Mesothelial cell of epicardium (in vitro differentiated cells): ENCODE measurements at places on chromosomes 3 and 15. TPM values are rescaled to one million over a fixed set of nuclear protein-coding genes. Genes with fewer than 3 reads are reported as not detected.

- DNase-seq = no peak
These were observed 193.3 kb upstream of the CTDSPL start for GRCh38 chr3:37668431-37668817.

DNA sequence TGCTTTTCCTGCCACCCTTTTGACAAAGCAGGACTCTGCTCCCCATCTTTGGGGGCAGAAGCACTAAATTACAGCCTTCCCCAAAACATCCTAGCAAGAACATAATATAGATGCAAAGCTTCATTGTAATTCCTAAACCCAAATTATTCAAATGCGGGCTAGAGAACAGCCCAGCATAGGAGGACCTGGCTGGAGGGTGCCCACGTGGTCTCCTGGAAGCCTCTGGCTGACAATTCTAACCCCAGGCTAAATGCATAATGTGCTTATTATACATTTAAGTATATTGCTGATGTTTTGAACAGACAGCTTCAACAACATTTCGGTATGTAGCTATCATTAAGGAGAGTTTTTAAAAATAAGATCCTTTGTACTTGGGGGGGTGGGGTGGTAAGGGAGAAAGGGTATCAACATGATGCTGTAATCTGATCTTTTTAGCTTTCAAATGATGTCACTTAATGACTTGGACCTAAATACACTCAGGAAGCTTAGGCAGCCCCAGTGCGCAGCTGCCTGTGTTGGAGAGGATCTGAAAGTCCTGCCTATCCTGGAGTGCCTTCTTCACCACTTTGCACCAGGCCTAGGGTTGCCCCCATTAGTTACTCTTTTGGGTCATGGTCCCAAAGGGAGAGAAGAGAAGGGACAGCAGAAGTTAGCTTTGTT, 57.2 kb upstream of the USP3 start:
- no peak for DNase-seq

DNA sequence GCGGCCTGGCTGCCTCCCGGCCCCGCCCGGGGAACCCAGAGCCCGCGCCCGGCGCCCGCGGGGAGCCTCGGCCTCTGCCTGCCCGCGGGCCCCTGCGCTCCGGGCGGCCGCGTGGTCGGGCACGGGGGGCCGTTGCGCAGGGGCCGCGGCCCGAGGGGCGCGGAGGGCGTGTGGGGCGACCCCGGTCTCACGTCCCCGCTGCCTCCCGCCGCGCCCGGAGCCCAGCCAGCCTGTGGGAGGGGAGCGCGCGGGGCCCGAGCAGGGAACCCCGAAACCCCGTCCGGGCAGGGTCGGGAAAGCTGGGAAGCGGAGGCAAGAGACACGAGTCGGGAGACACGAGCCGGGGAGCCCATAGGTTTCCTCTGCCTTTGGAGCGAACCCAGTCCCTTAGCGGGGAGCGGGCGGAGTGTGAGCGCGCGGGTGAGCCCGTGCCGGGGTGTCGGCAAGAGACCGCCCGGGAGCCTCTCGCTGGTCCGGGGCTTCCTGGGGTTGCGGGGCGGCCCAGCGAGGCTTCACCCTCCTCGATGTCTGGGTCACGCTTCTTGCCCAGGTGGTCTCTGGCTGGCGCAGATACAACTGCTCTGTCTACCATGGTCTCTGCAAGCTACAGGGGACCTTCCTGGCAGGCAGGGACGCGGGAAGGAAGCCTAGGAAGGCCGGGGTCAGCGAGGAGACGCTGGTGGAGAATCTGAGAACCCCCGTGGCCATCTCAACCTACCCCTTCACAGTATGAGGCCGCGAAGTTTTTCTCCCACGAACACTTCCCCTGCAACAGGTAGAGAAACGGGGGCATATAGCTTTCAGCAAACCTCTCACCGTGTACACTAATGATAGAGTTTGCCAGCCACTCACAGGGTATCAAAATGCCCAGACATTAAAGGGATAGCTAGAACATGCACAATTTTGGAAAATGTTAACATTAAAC, 586 bp downstream of the LRRK1 start:
- peak; percentile 54 for DNase-seq

GRCh38 chr3:186614597-186615483, 2.0 kb downstream of the AHSG start:
- DNase-seq = peak; percentile 52

- no peak for DNase-seq
These were observed 10.5 kb downstream of the NR2C2 start for GRCh38 chr3:14957925-14958324.

GRCh38 chr3:180680097-180680430, 775 bp upstream of the CCDC39 start:
- DNase-seq = no peak

DNA sequence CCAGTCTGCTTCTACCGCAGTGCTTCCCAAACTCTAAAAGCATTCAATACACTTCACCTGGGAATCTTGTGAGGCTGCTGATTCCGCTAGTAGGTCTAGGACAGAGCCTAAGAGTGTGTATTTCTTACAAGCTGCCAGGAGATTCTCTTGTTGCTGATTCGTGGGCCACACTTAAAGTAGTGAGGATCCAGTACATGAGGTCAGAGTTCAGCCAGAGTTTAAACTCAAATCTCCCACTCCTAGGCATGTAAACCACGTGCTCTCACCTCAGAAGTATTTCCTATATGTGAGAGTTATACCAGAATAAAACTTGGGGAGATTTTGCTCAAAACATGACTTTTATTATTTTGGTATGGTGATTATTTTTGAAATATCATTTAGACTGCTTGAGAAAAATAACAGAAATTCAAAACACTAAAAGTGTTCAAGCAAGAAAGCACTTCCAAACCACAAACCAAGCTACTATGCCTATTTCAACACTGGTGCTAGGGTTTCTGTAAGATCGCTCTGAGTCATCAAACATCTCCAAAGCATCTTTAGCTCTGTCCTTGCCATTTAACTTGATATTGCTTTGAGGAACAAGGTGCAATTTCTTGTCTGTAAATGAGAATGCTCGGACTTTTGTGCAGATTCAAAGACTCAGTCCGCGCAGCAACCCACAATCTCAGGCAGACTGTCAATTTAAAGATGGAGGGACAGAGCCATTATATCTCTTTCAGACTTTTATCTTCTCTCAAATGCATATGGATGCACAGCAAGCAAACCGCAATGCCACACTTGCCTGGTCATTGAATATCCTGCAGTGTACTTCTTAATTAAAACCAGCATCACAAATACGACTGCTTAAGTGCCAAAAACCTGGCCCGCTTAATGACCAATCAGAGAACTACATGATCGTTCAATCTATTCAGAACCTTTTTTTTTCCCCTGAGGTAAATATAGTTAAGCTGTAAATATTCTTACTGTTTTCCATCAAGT, 59.8 kb downstream of the AGTR1 start:
- no peak for DNase-seq

DNA sequence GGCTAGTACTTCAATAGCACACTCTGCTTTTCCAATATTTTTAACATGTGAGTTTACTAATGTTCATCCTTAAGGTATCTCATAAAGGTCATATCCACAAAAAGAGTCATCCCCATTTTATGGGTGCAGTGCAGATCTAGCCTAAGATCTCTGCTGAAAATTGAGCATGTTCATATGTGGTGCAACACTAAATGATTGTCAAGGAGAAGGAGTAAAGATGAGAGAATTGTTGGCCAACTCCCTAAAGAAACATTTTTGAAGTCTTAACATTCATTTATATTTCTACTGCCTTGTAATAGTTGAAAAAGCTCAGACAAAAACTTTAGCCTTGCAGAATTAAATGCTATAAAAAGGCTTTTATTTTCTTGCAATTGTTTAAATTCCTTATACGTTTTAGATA, 1159.6 kb downstream of the TBL1XR1 start:
- DNase-seq = no peak

DNA sequence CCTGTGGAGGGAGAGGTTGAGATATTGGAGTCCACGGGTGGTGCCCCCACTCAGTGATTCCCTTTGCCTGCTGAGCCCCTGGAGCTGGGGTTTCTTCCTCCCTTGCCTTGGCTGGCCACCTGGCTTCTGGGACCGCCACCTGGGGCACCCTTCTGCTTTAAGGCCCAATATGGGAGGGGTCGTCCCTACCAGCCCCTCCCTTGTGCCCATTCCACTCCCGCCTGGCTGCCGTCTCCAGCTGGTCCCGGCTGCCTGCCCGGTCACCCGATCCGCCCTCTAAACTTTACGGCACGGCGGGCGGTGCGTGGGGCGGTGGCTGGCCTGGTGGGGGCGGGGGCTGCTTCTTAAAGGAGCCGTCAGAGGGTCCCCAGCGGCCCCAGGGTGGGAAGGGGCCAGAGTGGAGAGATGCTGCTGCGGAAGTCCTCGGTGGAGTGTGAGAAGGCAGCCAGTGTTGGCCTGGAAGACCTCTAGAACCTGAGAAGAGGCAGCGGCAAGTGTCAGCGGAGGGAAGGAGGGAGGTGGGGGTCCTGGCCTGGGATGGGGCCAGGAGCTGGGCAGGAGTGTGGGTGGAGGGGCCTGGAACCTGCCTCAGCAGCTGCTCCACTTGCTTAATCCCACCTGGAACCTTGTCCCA, 1.6 kb upstream of the SEMA3B start:
- no peak for DNase-seq

GRCh38 chr3:17039594-17039993, 154.8 kb downstream of the PLCL2 start:
- DNase-seq = no peak

GRCh38 chr3:52197499-52197841, 490 bp upstream of the ALAS1 start:
- no peak for DNase-seq

DNA sequence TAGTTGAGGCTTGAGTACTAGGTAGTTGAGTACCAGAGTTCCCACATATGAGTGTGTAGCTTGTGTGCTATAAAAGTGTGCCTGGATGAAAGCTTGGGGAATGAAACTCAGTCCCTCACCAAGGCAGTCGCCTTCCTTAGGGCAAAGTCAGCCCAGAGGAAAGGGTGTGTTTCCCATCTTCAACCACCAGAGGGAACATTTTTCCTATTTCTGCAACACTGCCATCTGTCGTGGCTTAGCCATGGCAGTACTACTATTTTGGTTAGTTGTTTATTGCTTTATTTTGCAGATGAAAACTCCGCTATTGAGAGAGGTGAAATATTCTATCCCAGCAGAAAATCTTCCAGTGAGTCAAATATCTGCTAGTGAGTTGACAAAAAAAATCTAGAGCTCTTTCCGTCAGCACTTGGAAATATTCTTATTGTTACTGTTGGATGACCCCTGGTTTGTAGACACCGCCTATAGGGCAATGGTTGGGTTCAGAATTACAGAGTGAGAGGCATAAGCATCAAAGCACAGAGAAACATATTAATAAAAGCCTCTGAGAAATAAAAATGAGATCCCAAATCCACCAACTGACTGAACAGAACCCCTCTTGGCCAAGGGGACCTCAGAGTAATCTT, 239.9 kb downstream of the CPNE4 start:
- no peak for DNase-seq

GRCh38 chr3:109161487-109162123, 25.1 kb downstream of the C3orf85 start:
- DNase-seq = no peak

DNA sequence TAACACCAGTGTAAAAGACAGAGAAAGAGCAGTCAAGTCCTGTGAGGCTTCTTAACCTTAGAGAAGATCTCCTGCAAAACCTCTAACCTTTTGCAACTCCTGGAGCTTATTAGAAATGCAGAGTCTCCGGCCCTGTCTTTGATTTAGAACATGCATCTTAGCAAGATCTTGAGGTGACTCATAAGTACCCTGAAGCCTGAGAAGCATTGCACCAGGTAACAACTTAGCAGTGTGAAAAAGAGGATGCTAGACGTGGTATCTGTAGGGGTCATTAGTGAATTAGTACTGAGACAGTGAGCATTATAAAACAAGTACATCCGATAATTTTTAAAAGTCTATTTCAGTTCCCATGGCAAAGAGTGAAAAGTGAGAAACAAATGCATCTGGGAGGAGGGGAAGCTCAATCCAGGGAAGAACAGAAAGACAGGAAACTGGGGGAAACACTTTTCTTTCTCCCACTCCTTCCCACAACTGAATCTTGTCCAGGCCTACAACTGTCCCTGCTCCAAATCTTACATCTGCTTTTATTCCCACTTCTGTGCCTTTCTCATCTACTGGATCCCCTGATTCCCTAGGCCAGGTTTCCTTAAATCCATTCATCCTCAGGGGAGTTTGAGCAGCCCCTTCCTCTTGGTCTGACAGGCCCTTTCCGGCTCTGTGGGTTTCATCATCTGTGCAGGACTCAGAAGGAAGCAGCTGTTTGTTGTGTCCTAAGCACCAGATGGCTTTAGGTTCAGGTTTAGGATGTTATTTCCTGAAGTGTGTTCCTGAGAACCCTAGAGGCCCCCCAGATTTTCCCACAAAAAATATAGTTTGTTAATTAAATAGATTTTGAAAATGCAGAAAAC, 128.1 kb upstream of the IL12A start:
- DNase-seq = no peak

CLRN1 gene
- total RNA-seq = not detected in 3 replicates

C3orf80 gene
- total RNA-seq = not detected in 3 replicates

FBXW12 gene
- total RNA-seq = 0.47 to 0.66 TPM (median 0.51 TPM) in 3 replicates

GPR176 gene
- 3.1 to 3.8 TPM (median 3.3 TPM) in 3 replicates for total RNA-seq
